Activated CD4-positive, alpha-beta memory T cell treated with anti-CD3 and anti-CD28 coated beads, Interleukin-2, amount 10 ng/mL, durations not matched to agents 7 days and 5 days (primary cell): ENCODE measurements at places on chromosomes 11 and 22.

GRCh38 chr11:64121663-64122410 lies 44.1 kb downstream of the MACROD1 start:
- DNase-seq = no peak

GRCh38 chr11:67510023-67510345 lies 2.0 kb upstream of the CDK2AP2 start:
- no peak for DNase-seq

- DNase-seq = no peak
Observed at GRCh38 chr11:118596224-118597146, 10.9 kb upstream of the PHLDB1 start.

DNA sequence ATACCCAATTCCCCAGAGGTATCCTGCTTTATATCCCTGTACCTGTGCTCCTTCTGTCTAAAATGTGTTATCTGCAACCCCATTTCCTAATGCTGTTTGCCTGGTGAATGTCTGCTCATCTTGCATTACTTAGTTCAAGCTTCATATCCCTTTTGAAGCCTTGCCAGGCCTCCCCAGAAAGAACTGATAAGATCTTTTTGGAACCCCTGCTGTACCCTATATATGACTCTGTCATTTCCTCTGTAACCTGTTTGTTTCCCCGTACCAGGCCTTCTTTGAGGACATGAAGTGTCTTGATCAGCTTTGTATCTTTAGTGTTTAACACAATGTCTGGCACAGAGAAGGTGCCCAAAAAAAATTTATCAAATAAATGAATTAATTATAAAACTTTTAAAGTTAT lies 77.6 kb downstream of the LIF start:
- no peak for DNase-seq

- DNase-seq = peak; percentile 53
Observed at GRCh38 chr22:44180706-44181032, at the start of gene PARVG. Gene PARVG (plus strand): TSS chr22:44180925. CDS start chr22:44183330, 2,405 bp downstream.

- DNase-seq = no peak
Observed at GRCh38 chr22:44979154-44979553, 30.7 kb downstream of the PHF21B start.

- DNase-seq = no peak
Observed at GRCh38 chr11:10943968-10944367, 86.1 kb upstream of the ZBED5 start.

- DNase-seq = no peak
Observed at GRCh38 chr11:693415-693831, 1.6 kb downstream of the DEAF1 start.

DNA sequence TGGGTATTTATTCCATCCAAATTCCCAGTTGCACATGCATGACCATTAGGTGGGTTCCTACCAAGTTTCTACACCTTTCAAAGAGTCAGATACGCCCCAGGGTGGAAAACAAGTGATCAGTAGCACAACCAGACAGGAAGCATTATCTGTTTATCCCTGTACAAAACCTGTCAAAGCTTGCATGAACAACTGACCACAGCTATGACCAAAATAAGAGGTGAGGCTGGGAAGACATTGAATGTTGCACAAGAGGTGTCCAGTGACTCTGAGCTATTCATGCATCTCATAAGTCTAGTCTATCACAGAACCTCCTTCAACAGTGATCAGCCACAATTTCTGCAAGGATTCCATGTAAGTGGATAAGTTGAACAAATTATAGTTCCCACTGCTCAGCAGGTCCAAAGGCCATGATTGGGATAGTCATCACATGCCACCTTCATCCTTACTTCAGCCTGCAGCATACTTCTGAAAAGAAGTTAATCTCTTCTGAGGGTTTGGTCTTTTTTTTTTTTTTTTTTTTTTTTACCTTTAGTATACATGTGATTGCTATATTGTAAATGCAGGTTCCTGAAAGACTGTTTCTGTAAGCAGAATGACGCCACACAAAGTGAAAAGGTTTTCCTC lies 28.0 kb upstream of the TMEM45B start:
- DNase-seq = no peak

DNA sequence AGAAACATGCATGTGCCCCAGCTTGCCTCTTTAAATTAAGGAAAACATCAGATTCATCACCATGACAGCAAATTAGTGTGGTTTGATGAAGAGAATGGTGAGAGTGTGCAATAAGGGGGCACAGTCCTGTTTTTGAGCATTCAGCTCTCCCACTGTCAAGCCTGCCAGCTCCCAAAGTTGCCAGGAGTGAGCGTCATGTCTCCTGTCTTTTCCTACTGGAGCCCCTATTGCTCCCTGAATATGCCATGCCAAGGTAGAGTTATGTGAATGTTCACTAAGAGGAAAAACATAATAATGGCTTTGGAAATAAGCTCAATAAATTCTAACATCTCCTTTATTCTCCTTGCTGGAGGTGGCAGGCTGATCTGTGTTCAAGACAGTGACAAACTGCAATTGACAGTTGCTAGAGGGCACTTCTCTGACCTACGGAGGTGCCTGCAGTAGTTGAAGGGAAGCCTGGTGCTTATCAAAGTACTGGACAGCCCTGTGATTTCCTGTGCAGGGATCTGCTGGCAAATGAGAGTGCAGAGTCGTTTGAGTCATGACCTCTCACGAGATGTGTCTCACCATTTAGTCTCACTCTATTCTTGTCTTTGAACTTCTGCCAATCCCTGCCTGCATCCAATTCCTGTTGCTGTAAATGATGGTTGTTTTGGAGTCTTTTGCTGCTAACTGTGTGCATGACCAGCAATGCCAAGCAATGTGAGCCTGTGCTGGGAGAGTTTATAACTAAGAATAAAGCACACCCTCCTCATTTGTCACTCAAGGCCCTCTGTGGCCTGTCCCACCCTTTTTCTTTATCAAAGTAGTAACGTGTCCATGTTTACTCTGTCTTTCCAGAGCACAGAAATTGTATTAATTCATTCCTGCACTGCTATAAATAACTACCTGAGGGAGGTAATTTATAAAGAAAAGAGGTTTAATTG lies 34.8 kb downstream of the MRGPRX2 start:
- no peak for DNase-seq

GRCh38 chr11:64841592-64842365 lies 2.7 kb downstream of the CDC42BPG start:
- no peak for DNase-seq

GRCh38 chr11:28133146-28133545 lies 25.0 kb downstream of the METTL15 start:
- DNase-seq = no peak

- DNase-seq = no peak
Observed at GRCh38 chr11:1924181-1924580, 4.7 kb downstream of the TNNT3 start.

DNA sequence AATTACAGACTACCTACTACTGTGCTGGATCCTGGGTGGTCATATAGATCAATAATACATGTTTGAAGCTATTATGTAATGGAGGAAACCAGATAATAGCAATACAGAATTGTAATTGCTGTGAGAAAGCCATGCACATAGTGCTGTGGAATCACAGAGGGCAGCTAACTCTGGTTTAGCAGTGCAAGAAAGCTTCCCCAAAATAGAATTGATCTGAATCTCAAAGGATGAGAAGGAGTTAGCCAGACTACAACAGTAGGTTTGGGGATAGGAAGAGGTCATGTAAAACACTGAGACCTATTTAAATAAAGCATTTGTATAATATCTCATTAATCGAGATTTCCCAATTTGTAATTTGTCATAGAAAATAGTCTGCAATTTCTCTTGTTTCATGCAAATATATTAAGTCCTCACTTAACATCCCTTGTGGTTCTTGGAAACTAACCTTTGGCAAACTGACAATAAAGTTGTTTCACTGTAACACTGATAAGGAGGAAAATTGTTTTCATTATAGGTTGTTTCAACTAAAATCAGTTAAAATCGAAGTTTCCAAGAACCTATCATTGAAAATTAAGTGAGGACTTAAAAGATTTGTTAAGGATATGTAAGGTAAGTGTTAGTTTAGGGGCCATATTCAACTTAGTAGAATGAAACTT lies 7.6 kb downstream of the C11orf58 start:
- DNase-seq = no peak

DNA sequence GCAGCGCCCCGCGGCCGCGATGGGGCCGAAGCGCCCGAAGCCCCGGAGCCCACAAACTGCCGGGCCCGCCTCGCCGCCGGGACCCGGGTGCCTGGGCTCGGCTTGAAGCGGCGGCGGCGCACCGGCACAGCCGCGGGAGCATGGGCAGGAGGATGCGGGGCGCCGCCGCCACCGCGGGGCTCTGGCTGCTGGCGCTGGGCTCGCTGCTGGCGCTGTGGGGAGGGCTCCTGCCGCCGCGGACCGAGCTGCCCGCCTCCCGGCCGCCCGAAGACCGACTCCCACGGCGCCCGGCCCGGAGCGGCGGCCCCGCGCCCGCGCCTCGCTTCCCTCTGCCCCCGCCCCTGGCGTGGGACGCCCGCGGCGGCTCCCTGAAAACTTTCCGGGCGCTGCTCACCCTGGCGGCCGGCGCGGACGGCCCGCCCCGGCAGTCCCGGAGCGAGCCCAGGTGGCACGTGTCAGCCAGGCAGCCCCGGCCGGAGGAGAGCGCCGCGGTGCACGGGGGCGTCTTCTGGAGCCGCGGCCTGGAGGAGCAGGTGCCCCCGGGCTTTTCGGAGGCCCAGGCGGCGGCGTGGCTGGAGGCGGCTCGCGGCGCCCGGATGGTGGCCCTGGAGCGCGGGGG lies 346 bp downstream of the FJX1 start:
- DNase-seq = no peak

DNA sequence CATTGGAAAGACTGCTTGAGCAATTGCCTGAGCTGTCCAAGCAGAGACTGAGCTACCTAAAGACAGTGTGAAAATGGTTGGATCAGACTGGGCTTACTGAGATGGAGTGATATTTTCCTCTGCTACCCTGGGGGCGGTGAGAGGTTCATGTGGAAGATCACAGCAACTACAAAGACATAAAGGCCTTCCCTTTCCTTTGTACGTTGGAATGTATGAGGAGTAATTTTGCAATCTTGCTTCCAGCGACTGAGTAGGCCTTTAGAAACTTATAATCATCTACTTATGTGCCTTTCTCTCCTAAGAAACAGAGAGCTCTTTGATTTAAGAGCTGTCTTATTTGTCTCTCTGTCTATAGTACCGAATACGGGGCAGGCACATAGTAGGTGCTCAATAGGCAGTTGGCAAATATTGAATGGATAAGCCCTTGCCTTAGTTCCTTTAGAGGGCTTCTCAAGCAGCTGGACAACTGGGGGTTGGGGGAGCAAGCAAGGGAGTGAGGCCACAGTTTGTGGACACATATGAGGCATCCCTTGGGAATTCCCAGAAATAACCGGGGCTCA lies 2.4 kb upstream of the HEPACAM start:
- no peak for DNase-seq

DNA sequence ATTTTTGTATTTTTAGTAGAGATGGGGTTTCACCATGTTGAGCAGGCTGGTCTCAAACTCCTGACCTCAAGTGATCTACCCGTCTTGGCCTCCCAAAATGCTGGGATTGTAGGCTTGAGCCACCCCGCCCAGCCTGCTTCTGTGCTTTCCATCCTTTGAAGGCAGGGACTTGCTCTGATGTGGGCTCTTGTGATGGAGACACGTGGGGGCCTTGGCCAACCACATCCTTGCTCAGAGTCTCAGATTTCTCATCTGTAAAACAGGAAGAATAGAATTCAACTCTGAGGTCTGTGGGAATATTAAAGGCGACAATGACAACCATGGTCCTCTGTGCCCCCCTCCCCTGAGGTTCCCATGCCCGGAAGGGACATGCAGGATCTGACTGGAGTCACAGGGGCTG lies 3.8 kb upstream of the GGA1 start:
- DNase-seq = peak; percentile 68

DNA sequence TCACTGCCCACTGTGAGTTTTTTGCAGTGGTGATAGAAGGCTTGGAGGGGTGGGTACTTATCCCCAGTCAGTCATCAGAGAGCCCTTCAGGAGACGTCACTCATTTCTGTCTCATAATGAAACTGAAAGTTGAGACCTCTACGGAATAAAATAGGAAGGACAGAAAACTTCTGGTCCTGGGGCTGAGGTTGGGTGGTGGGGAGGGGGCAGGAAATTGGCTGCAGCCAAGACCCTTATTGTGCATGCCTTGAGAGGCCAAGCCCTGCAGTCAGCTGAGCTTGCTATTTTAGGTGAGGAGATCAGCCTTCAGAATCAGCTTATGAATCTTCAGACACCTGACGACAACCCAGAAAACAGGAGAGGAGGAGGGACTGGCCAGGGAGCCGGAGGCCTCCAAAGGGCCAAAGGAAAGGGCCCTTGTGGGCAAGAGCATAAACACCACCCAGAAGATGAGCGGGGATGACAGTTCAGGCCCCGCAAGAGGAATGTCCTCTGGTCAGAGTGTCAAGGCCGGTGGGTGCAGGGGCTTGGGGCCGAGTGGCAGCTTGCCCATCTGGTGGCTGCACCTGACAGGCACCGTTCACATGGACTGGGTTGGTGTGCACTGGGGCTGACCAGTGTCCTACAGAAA lies 17.9 kb upstream of the ADA2 start:
- peak; percentile 51 for DNase-seq

DNA sequence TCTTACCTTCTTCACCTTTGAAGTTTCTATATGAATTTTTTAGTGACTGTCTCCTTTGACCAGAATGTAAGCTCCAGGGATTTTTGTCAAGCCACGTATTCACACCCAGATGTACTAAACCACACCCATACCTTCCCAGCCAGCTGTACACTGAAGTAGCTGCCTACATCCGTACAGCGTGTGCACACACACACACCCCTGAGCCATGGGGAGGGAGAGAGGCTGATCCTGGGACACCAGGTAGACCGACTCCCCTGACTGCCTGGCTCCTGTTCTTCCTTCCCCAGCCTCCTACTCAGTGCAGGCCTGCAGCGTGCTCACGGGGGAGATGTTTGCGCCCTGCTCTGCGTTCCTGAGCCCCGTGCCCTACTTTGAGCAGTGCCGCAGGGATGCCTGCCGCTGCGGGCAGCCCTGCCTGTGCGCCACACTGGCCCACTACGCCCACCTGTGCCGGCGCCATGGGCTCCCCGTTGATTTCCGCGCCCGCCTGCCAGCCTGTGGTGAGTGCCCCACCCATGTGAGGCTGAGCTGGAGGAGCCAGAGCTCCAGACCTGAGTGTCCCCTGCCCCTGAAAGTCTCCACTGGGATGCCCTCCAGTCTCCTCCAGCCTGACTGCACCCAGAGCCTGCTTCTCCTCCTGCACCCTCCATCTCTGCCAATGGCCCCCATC lies 25.9 kb downstream of the OTOG start:
- DNase-seq = peak; percentile 10

- no peak for DNase-seq
Observed at GRCh38 chr22:32947573-32947972, 110.6 kb downstream of the SYN3 start.

DNA sequence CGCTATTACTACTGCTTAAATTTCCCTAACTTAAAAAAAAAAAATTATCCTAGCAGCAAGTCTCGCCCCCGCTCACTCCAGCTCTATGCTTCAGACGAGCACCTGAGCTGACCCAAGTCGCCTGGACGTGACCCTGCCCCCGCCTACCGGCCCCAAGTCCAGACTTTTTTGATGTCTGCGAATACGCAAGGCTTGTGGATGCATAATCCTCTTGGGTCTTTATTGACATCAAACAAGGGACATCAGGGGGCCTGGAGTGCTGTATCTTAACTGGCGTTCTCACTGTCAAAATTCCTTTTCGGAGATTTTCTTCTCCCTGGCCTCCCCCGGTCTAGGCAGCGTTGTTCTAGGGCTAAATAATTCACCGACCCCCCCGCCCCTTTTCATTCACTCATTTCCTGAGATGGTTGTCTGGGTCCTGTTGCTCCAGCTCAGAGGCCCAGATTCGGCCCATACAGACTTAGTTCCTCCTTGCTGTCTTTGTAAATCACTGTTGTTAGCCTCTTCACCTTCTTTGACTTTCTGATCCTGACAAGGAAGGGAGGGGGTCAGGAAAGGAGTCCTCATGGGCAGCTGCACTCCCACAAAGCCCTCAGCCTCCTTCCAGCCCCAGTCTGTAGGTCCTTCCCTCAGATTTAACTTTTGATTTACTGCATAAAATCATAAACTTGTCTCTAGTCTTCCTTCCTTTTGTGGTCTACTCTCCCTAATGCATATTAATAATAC lies 601 bp upstream of the LRP4 start:
- no peak for DNase-seq
